Omental fat pad (tissue), 4 donors: ENCODE measurements at places on chromosomes 7 and 10.

- DNase-seq, result no peak
Observed at GRCh38 chr7:74599244-74599643, 58.3 kb upstream of the GTF2I start.

DNA sequence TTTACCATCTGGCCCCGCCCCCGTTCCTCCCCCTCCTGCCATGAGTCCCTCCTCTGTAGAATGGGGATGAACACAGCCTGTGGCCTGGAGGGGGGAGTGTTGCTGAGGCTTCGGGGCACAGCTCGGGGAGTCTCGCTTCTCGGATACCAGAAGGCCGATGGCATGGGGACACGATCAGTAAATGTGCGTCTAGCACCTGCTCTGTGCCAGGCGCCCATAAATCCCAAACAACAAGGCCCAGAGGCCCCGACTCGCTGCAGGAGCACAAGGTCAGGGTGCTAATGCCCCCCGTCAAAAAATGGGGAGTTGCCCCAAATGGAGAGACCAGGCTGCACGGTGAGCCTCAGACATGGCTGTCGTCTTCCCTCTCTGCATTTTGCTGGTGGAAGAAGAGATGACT, 40.7 kb downstream of the JAKMIP3 start:
- DNase-seq, result no peak

- no peak for DNase-seq
Observed at GRCh38 chr10:126214021-126214420, 174.3 kb downstream of the ADAM12 start.

DNA sequence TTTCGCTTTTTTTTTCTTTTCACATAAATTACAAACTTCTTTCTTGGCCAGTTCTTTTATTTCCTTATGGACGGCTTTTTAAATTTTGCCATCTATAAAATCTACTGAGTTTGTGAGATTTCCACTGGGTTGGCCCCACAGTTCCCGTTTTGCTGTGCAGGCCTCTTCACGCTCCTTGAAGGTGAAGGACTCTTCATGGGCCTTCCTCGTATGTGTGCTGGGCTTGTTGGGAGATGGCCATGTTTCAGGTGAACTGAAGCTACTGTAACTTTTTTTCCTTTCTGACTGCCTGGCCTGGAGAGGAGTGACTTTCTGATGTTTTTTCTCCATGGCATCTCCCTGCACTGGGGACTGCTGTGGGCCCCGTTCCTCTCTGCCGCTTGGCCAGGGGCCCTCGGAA, 262.4 kb downstream of the COBL start:
- no peak for DNase-seq

DNA sequence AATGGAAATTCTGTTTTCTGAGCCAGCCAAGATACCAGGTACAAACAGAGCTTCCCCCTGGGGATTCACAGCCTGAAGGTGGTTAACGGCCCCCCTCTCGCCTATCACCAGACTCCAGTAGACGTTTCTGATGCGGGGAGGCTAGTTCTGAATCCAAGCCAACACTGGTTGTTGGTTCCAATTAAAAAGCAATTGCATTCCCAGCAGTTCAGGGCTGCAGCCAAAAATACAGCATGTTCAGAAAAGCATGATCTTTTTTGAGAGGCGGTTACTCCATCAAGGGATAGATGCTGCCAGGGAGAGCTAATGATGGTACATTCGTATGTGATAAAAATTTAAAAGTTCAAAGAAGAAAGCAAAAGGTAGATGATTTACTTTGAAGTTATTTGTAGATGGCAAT, 481.0 kb downstream of the GALNT17 start:
- no peak for DNase-seq

GRCh38 chr10:78972160-78972946, 96.4 kb upstream of the ZMIZ1 start:
- DNase-seq, result peak; percentile 31

GRCh38 chr7:82886324-82886723, 276.4 kb downstream of the PCLO start:
- DNase-seq, result no peak

DNA sequence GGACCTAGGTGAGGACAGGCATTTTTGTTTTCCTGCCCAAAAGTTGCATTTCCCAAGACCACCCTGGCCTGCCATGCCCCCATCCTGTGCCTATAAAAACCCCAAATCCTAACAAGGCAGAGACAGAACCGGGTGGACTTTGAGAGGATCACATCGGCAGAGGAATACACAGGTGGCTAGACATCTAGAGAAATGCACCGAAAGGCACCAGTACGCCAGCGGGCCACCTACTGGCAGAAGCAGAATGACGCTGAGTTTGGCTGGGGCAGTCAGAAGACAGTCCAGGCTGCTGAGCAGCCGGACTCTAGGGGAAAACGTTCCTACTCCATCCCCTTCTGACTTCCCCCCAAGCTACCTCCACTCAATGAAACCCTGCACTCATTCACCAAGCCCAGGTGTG, 2.8 kb downstream of the AKR1C4 start:
- no peak for DNase-seq

- DNase-seq, result no peak
Observed at GRCh38 chr7:831596-832166, 595 bp upstream of the SUN1 start.

DNA sequence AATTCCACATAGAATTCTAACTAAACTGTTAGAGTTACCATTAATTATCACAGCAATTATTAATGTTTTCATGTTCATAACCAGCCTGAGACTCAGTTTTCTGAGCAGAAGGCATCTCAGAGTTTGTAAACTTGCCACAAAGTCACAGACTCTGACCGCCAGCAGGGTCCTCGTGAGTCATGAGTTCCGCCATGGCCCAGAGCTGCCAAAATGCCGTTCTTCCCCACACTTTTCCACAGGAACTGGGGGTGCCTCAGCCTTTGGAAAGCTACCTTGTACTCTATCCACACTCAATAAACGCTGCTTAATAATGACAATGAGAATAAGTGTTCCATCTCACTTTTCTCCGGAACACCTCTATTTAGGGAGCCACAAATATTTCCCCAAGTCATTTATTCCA, 22.1 kb upstream of the INHBA start:
- DNase-seq, result no peak
